Stimulated activated CD8-positive, alpha-beta memory T cell treated with anti-CD3 and anti-CD28 coated beads, Interleukin-12 subunit alpha, Interleukin-12 subunit beta, amount 100 ng/mL, for 1 hour (primary cell): ENCODE measurements at places on chromosomes 12 and 14.

DNA sequence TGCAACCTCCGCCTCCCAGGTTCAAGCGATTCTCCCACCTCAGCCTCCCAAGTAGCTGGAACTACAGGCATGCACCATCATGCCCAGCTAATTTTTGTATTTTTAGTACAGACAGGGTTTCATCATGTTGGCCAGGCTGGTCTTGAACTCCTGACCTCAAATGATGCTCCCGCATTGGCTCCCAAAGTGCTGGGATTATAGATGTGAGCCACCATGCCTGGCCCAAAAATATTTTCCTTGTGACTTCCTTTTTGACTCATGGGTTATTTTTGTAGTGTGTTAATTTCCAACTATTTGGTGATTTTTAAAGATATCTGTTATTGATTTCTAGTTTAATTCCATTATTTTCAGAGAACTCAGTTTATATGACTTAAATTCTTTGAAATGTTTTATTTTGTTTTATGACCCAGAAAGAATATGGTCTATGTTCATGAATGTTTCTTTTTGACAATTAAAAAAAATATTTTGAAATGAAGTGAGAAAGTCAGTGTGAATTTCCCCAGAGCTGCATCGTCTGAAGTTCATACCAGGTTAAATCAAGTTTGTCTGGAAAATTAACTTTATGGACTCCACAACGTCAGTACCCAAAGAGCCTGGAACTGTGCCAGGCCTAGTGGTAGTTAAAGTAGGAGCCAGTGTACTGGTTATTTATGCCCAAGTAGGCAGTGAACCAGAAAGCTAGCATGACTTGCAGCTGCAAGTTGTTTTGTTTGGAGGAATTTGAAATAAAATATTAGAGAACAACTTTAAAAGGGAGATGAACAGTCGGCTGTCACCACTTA, 2.8 kb upstream of the CDKL1 start:
- no peak for DNase-seq

- no peak for DNase-seq
Measured at GRCh38 chr14:55267820-55268219, 3.4 kb upstream of the FBXO34 start.

GRCh38 chr14:50353126-50353525, 41.0 kb downstream of the DMAC2L start:
- no peak for DNase-seq

GRCh38 chr14:92917041-92917940, 5.7 kb upstream of the CHGA start:
- DNase-seq = no peak

DNA sequence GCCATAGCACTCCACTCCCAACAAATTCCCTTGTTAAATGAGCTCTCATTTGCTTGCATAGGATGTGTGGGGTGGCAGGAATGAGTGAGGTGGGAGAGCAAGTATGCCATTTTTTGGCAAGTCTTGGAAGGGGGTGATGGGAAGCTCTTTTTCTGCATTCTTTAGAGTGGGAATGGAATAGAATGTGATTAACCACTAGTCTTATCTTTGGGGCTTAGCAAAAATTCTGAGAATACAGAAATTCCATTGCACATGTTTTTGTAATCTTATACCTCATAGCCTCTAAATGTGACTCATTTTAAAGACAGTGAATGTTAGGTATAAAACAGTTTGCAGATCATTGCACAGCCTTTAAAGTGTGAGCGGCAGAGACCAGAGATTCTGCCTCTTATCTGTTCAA, 28.4 kb upstream of the NEDD1 start:
- no peak for DNase-seq

- DNase-seq = no peak
Measured at GRCh38 chr12:92987846-92988621, 58.9 kb upstream of the EEA1 start.

GRCh38 chr14:100037353-100037752, 27.9 kb upstream of the EVL start:
- no peak for DNase-seq

- DNase-seq = no peak
Measured at GRCh38 chr12:116142936-116143898, 134.3 kb downstream of the MED13L start.

GRCh38 chr12:123011701-123012100, 31.2 kb downstream of the ARL6IP4 start:
- DNase-seq = no peak

DNA sequence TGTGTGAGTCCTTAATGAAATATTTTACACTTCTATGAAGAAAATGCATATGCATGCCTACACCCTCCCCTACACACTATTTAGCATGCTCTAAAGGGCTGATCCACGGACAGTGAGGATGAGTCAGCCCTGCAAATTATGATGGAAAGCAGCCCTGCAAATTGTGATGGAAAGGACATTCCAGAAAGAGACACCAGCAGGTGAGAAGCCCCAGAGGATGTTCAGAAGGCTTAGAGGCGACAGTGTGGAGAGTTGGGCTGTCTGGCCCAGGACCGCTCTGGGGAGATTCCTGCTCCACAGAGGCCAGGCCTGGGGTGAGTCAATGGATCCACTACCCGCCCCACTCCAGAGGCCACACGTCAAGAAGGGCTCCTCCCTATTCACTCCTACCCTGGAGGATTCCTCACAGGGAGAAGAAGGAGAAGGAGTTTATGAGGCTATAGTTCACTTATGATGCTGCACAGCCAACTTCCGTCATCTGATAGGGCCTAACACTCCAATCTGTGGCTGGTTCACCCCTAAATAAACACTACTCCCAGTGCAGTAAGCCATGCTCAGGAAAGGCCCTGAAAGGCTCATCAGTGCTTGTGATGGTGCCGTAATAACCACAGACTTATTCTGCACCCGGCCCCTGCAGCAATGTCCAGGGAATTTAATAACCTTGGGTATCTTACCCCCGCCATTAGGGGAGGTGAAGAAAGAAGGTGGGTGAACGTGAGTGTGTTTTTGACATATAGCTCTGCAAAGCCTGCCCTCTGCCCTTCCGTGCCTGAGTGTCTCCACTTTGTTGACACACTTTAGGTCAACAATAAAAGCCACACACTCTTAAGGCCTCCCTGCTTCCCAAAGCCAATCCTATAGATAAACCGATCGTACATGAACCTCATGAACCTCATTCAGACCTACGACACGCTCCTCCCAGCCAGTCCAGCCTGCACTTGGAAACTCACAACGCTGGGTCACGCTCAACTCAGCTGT, 46.4 kb downstream of the CLMN start:
- no peak for DNase-seq
